A549 treated with DMSO at 1 μM for 4 hours (cell line): ENCODE measurements at places on chromosomes 1 and 21. TPM values are rescaled to one million over a fixed set of nuclear protein-coding genes. Genes with fewer than 3 reads are reported as not detected.

The AIM2 gene
- not detected in 5 replicates for total RNA-seq

The USP48 gene
- 13.5 to 19.5 TPM (median 18.7 TPM) in 5 replicates for total RNA-seq

The CCDC181 gene
- total RNA-seq, result 0.13 to 0.17 TPM (median 0.14 TPM) in 4 of 5 replicates, not detected in the other

The AMY1B gene
- not detected in 5 replicates for total RNA-seq

The PTPN14 gene
- 10.0 to 15.2 TPM (median 14.6 TPM) in 5 replicates for total RNA-seq

The NEGR1 gene
- not detected in 5 replicates for total RNA-seq

The DISP3 gene
- total RNA-seq, result 0.18 to 0.24 TPM (median 0.21 TPM) in 5 replicates

The LAMC1 gene
- 94.4 to 132 TPM (median 118 TPM) in 5 replicates for total RNA-seq

The PRELP gene
- total RNA-seq, result 0.02 TPM in 2 of 5 replicates, not detected in the others

The AK2 gene
- total RNA-seq, result 154 to 166 TPM (median 158 TPM) in 5 replicates

The TEX38 gene
- 0.16 TPM in 1 of 5 replicates, not detected in the others for total RNA-seq

The KIF21B gene
- total RNA-seq, result 2.1 to 3.7 TPM (median 3.6 TPM) in 5 replicates

The TIAM1 gene
- total RNA-seq, result 0.43 to 1.1 TPM (median 0.53 TPM) in 5 replicates

The OR2L13 gene
- not detected in 5 replicates for total RNA-seq

The LCE1D gene
- not detected in 5 replicates for total RNA-seq

The TMPRSS15 gene
- not detected in 5 replicates for total RNA-seq
